ENCODE measurements at places on chromosomes 16 and 17.

DNA sequence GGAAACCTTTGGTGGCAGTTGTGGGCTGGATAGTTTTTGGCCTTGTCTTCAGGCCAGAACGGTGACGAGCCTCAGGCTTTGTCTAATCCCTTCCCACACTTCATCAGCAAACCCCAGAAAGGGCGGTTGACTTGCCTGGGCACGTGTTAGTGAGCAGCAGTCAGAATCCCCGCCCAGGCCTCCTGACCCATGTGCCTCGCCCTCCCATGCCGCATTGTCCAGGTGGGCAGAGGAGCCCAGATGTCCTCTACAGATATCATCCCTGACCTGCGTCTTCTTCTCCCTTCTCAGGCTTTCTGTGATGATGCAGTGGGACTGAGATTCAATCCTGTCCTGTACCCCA, 82.5 kb downstream of the OR1D5 start:
- no peak for DNase-seq

DNA sequence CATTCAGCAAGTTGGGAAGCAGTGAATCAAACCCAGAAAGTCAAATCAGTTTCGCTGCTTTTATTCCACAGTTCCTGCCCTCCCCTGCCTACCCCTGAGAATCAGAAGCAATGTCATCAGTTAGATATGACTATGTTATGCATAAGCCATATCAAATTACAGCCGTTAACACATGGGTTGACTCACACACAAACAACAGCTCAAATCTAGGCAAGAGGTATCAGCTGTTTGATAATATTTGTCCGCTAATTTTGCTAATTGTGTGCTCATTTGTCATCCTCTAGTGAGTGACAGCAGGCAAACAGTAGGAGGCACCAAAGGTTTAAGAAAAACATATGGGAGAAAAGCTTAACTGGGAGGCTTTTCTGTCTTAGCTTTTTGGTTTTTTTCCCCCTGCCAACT, 327.4 kb upstream of the CCL2 start:
- DNase-seq: no peak

- peak; percentile 47 for DNase-seq
Observed at GRCh38 chr16:324451-325334, 27.8 kb downstream of the AXIN1 start.

- DNase-seq: no peak
Observed at GRCh38 chr16:58451265-58451689, 48.7 kb upstream of the NDRG4 start.

GRCh38 chr17:4676791-4677190, 27.1 kb downstream of the PELP1 start:
- no peak for DNase-seq

DNA sequence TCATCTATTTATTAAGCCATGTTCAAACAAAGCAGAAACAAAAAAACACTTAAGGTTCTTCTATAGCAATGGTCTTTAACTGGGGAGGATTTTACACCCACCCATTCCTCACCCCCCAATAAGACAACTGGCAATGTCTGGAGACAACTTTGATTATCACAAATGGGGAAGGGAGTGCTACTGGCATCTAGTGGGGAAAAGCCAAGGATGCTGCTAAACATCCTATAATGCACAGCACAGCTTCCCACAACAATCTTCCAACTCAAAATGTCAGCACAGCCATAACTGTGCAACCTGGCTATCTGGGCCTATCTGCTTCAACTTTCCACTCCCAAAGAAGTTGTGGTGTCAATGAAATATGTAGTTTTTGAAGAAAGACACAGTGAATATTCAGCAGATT, 1044.4 kb downstream of the CDH8 start:
- DNase-seq: no peak
